ENCODE measurements at places on chromosomes 4 and X. TPM values are rescaled to one million over a fixed set of nuclear protein-coding genes. Genes with fewer than 3 reads are reported as not detected.

The GPR173 gene
- 0.44 TPM for polyA plus RNA-seq

The DCAF8L1 gene
- polyA plus RNA-seq: not detected

The TMEM150C gene
- 2.4 TPM for polyA plus RNA-seq

The PWWP3B gene
- polyA plus RNA-seq: 0.25 TPM
